ENCODE measurements at places on chromosomes 5 and 9.
A peak's percentile ranks its signal among the peaks of the same experiment; 100 is the strongest.

GRCh38 chr5:173884402-173885053 is 3.6 kb upstream of the CPEB4 start:
- no peak for DNase-seq
- H3K27me3 ChIP-seq, result no peaks in the 10 kb centered on the region
- peaks cover 10% of the 10 kb centered on the region for H3K4me1 ChIP-seq
- H3K27ac ChIP-seq, result no peak overlapping the region
- no peaks in the 10 kb centered on the region for H3K36me3 ChIP-seq

GRCh38 chr5:5398071-5398470 is 24.4 kb upstream of the ICE1 start:
- no peaks in the 10 kb centered on the region for H3K36me3 ChIP-seq
- no peak overlapping the region for H3K4me3 ChIP-seq
- DNase-seq, result no peak
- no peak overlapping the region for H3K27ac ChIP-seq
- no peaks in the 10 kb centered on the region for H3K27me3 ChIP-seq

DNA sequence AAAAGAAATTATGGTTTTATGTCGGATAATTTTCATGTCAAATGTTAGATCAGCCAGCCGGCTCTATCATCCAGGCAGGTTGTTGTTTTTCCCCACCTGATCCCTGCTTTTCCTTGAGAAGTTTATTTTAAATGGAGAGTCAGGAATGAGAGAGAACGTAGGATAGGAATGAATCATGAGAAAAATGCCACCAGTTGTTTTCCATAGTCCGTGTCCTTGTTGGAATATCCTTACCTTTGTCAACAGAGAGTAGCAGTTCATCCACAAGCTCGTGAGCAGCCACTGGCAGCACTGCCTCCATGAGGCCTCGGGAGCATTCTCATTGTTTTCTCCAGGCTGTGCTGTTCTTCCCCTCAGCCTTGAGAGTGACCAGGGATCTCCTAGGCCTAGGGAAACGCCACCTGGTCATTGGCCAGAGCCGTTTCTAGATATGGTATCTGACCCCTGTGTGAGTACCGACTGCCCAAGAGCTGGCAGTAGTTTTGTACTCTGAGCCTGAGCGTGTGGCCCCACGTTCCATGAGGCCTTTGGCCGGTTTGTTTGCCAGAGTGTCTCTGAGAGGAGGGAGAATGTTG is 293.3 kb downstream of the FANCC start:
- H3K4me1 ChIP-seq, result no peaks in the 10 kb centered on the region
- H3K4me3 ChIP-seq, result no peak overlapping the region
- no peak overlapping the region for H3K27ac ChIP-seq
- DNase-seq, result peak; percentile 34

GRCh38 chr5:91224456-91224855 is 158.7 kb downstream of the ARRDC3 start:
- H3K4me1 ChIP-seq, result no peaks in the 10 kb centered on the region
- no peaks in the 10 kb centered on the region for H3K36me3 ChIP-seq
- no peak overlapping the region for H3K4me3 ChIP-seq
- H3K27ac ChIP-seq, result no peak overlapping the region
- DNase-seq, result no peak

GRCh38 chr5:26847041-26847736 is 191.2 kb downstream of the CDH9 start:
- H3K36me3 ChIP-seq, result no peaks in the 10 kb centered on the region
- no peak overlapping the region for H3K4me3 ChIP-seq
- no peaks in the 10 kb centered on the region for H3K27me3 ChIP-seq
- no peak overlapping the region for H3K27ac ChIP-seq

DNA sequence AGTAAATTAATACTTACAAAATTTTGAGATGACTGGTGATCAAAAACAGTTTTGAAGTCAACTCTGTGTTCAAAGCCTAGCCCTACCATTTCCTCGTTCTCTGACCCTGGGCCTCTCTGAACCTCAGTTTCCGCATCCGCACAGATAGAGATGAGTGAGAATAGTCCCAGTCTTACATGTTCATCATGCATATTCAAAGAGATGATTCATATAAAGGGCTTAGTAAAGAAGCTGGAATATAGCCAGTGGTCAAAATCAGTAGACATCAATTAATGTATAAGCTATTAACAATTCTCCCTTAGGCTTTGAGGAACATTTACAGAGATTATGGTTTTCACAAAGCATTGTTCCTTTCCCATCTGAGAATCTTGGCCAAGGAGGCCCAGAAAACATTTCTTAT is 250.6 kb downstream of the SPOCK1 start:
- no peak overlapping the region for H3K27ac ChIP-seq
- H3K27me3 ChIP-seq, result no peaks in the 10 kb centered on the region
- H3K4me1 ChIP-seq, result no peaks in the 10 kb centered on the region
- no peak overlapping the region for H3K4me3 ChIP-seq
- H3K36me3 ChIP-seq, result no peaks in the 10 kb centered on the region

GRCh38 chr9:132267660-132268059 is 87.1 kb downstream of the SETX start:
- H3K27ac ChIP-seq, result no peak overlapping the region
- no peak overlapping the region for H3K4me3 ChIP-seq
- no peaks in the 10 kb centered on the region for H3K4me1 ChIP-seq
- H3K36me3 ChIP-seq, result peaks cover 20% of the 10 kb centered on the region
- no peaks in the 10 kb centered on the region for H3K27me3 ChIP-seq
- DNase-seq, result no peak

GRCh38 chr9:75382126-75382525 is 293.8 kb downstream of the OSTF1 start:
- H3K27me3 ChIP-seq, result no peaks in the 10 kb centered on the region
- DNase-seq, result no peak
- H3K4me3 ChIP-seq, result no peak overlapping the region
- peak overlapping the region; percentile 89 for H3K27ac ChIP-seq
- H3K4me1 ChIP-seq, result no peaks in the 10 kb centered on the region
- peaks cover 24% of the 10 kb centered on the region for H3K36me3 ChIP-seq

GRCh38 chr5:139543423-139543991 is 17.6 kb upstream of the UBE2D2 start:
- H3K4me1 ChIP-seq, result peaks cover 12% of the 10 kb centered on the region
- H3K27me3 ChIP-seq, result no peaks in the 10 kb centered on the region
- H3K4me3 ChIP-seq, result peak overlapping the region; percentile 26
- no peaks in the 10 kb centered on the region for H3K36me3 ChIP-seq
- peak overlapping the region; percentile 8 for H3K27ac ChIP-seq

DNA sequence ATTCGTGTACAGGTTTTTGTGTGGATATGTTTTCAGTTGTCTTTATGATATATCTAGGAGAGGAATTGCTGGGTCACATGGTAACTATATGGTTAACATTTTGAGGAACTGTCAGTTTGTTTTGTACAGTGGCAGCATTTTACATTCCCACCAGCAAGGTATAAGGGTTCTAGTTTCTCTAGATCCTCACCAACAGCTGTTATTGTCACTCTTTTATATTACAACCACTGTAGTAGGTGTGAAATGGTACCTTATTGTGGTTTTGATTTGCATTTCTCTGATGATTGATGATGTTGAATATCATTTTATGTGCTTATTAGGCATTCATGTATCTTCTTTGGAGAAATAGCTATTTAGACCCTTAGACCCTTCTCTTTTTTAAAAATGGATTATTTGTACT is 82.9 kb downstream of the CCDC171 start:
- no peaks in the 10 kb centered on the region for H3K36me3 ChIP-seq
- no peak for DNase-seq
- no peak overlapping the region for H3K4me3 ChIP-seq
- H3K4me1 ChIP-seq, result 0 out of 2 replicates have a peak, but pooled peaks cover 6% of the 10 kb centered on the region
- H3K27ac ChIP-seq, result no peak overlapping the region

DNA sequence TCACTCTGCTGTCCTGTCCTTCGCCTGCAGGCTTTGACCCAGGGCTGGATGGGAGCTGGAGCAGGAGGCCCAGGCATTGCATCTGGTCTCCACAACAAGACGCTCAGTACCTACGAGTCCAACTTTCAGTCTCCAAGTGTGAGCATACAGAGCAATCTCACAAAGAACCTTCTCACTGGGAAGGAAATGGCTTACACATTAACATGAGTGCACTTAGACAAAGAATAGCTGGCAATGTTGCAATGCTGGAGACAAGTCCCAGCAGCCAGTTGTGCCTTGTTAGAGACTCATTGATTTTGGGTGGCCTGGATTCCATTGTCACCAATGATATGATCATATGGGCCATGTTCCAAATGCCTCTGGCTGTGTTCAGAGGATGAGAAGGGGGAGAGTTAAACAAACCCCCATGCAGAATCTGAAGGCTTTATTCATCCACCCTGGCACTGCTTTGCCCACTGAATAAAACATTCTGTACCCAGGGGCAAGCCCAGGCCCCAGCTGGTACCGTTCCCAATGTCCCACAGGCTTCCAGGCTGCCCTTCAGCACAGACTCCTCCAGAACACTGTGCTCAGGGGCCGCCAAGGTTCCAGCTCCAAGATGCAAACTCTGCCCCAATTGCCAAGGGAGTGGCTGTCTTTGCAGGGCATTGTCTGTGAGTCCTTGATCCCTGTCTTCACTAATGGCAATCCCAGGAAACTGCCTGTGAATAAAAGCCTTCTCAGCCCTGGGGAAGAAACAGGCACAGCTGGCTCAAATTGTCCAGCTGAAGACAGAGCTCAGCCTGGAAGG is 185.5 kb downstream of the HSD17B3 start:
- no peaks in the 10 kb centered on the region for H3K4me1 ChIP-seq
- H3K4me3 ChIP-seq, result no peak overlapping the region
- H3K27me3 ChIP-seq, result no peaks in the 10 kb centered on the region
- no peak overlapping the region for H3K27ac ChIP-seq
- DNase-seq, result no peak

DNA sequence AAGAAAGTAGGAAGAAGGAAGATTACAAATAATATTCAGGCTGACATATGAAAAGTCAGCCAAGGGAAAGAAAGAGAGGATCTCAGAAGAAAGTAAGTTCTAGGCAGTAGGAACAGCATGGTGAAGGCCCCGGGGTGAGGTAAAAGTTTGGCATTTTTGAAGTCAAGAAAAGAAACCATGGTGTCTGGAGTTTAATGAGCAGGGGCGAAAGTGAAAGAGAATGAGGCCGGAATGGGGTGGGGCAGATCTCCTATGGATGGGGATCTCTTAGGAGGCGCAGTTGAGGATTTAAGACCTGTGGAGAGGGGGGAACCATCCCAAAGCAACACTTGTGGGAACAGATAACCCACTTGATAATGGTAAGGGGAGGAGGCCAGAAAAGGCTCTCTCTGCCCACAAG is 42.3 kb upstream of the SMAD5 start:
- no peaks in the 10 kb centered on the region for H3K27me3 ChIP-seq
- H3K27ac ChIP-seq, result no peak overlapping the region
- no peaks in the 10 kb centered on the region for H3K36me3 ChIP-seq
- no peak overlapping the region for H3K4me3 ChIP-seq
- no peak for DNase-seq
- peaks cover under 1% of the 10 kb centered on the region for H3K4me1 ChIP-seq

DNA sequence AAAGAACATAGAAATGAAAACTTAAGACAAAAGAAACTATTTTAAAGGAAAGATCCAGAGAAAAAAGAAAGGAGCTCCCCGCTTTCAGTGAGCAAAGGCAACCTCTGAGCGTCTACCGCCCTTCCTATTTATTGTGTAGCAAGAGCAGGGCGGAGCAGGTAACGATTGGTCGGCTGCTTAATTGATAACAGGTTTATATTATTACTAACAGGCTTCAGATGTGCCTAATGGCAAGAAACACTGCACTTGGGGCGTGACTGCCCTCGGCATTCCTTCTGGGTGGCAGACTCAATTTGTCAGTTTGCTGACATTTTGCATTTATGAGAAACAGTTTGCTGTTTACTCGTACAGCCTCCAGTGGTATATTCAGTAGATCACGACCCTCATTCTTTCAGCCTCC is 482.7 kb upstream of the C9orf72 start:
- no peaks in the 10 kb centered on the region for H3K36me3 ChIP-seq
- H3K27me3 ChIP-seq, result no peaks in the 10 kb centered on the region
- H3K27ac ChIP-seq, result no peak overlapping the region
- DNase-seq, result no peak

DNA sequence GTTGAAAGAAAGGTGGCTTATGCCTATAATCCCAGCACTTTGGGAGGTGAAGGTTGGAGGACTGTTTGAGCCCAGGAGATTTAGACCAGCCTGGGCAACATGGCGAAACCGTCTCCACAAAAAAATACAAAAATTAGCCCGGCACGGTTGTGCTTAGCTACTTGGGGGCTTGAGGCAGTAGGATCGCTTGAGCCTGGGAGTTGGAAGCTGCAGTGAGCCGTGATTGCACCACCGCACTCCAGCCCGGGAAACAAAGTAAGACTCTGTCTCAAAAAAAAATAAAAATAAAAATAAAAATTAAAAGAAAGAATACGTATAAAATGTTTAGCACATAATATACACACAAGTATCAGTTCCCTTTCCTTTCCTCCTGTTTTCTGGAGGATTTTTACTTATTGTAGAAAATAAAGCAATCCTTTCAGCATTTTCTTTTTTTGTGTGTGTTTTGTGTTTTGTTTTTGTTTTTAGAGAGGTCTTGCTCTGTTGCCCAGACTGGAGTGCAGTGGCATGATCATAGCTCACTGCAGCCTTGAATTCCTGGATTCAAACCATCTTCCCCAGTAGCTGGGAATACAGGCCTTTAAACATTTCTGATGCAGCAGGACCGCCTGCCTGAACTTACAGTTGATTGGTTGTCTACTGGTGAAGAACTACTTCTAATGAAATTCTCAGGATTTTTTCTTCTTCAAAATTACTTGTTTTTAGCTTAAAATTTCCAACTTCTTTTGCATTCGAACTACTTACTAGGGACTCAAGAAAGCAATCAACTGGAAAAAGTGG is 4.1 kb upstream of the GPR107 start:
- DNase-seq, result no peak
- peaks cover 29% of the 10 kb centered on the region for H3K4me1 ChIP-seq
- H3K36me3 ChIP-seq, result no peaks in the 10 kb centered on the region
- H3K27ac ChIP-seq, result peak overlapping the region; percentile 71

DNA sequence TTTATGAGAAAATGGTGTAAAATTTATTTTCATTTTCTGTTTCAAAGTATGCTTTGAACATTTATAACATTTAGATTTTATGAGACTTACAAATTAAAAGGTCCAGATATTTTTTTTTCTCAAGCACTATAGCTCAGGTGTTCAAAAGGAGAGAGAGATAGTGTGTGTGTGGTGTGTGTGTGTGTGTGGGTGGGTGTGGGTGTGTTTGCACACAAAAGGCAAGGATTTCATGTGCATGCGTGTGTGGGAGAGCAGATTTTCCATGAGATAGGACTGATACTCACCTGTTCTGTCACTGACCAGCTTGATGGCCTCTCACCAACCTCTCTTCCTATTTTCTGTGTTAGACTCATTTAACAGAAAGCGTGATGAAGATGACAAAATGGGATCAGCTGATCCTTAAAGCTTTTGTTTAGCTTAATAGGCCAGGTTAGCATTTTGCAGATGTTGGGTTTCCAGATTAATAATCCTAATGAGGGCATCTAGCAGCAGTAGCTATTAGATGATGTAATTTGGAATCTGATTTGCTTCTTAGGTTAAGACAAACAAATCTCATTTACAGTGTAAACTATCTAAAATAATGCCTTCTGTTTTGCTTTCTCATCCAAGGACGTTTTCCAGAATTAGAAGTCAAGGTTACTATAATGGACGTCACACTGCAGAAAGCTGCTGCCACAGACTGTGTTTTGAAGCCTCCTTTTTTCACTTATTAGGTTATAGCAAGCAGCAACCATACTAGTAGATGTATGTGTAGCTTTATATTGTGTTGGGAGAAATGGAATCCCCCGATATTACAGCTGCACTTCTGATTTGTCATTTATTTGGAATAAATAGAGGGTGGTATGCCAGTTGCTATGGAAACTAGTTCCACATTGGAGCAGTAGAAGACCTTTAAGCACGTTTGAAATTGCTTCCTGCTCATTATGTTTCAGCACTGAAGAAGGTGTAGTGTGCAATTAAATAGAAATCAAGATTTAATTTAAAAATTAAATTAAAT is 355.6 kb downstream of the TAF11L14 start:
- no peaks in the 10 kb centered on the region for H3K27me3 ChIP-seq
- no peak overlapping the region for H3K27ac ChIP-seq
- no peaks in the 10 kb centered on the region for H3K4me1 ChIP-seq
- no peak for DNase-seq
